ENCODE measurements at places on chromosomes 2 and 18.

- DNase-seq = no peak
These were observed 533.0 kb downstream of the TMX3 start for GRCh38 chr18:68181956-68182355.

DNA sequence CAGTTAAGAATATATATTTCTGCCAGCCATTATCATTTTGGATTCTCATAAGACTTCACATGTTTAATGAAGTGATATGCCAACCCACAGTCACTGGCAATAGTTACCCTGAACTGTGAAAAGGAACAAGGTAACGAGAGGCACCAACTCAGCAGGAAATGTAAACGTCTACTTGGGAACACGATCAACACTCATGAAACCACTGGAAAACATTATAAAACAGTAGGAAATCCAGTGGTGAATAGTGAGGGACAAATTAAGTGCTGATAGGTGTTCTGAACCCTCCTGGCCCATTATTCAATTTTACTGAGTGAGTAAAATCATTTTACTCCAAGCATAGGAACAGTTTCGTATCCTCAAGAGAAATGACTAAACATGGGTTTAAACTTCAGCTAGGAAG, 17.1 kb downstream of the CCDC68 start:
- no peak for DNase-seq

- DNase-seq = no peak
These were observed 125.4 kb downstream of the TPO start for GRCh38 chr2:1538663-1539062.

GRCh38 chr18:55579501-55580270, 8.3 kb downstream of the TCF4 start:
- no peak for DNase-seq

DNA sequence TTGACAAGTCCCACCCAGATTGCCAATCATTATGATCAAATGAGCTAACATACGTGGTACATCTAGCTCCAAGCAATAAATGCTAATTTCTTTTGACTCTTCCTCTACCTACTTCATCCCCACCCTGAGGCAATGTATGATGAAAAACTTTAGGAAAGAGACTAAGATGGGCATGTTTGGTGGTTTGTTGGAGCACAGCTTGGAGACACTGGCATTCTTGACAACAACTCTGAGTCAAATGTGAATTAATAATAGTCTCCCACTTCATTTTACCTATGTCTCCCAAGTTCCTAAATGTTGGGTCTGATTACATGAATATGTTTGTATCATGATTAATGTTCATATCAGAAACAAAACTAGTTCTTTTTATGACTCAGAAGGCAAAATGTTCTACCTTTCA, 36.6 kb downstream of the EXOC6B start:
- DNase-seq = no peak

- DNase-seq = no peak
These were observed 229.9 kb upstream of the HDAC4 start for GRCh38 chr2:239630618-239631286.

DNA sequence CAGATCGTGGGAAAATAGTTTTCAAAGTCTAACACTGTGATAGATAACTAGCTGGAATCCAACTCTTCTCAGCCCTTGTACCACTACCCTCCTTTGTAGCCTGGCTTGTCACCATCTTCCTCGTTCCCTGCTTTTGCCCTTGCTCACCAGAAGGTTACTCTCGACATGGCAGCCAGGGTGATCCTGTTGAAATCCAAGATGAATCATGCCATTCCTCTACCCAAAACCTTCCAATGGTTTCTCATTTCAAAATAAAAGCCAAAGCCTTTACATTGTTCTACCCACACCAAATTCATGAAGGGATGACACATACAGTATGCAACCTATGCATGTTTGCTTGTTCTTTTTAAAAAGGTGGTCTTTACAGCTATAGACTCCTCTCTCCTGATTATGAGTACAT, 45.7 kb downstream of the STAT4 start:
- no peak for DNase-seq

DNA sequence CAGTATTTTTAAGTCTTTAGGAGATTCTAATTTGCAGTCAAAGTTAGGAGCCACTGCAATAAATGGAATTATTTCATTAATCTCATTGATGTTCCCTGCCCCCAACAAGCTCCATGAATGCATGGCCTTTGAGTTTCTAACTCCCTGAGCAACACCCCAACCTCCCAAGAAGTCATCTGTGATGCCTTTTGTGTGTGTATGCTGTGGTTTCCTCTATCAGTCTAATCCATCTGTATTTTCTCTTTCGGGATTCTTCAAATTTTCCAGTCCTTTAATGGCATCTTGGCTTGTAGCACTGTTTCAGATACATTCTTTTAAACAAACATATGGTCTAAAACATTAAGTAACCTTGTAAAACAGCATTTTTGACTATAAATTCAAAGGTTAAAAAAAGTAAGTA, 16.8 kb downstream of the SERPINB10 start:
- DNase-seq = no peak

- DNase-seq = peak; percentile 35
These were observed 16.9 kb upstream of the ZCCHC2 start for GRCh38 chr18:62505669-62506494.

DNA sequence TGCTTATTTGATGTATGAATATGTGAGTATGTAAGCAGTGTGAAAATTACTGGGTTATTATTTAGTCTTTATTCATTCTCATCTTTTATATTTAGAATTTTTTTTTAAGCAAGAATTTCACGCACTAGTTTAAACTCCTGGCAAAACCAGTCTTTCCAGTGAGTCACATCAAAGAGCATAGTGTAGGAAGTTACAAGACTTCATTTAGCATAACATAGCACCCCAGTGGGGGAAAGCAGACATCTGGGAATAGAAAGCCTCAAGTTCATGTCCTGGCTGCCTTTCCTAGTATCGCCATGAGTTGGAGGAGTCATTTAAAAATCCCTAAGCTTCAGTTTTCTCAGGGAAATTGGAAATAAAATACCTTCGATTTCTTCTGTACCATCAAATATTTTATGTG, 408.3 kb downstream of the NUP35 start:
- no peak for DNase-seq

- DNase-seq = no peak
These were observed 228.7 kb upstream of the SIX2 start for GRCh38 chr2:45237850-45238542.

DNA sequence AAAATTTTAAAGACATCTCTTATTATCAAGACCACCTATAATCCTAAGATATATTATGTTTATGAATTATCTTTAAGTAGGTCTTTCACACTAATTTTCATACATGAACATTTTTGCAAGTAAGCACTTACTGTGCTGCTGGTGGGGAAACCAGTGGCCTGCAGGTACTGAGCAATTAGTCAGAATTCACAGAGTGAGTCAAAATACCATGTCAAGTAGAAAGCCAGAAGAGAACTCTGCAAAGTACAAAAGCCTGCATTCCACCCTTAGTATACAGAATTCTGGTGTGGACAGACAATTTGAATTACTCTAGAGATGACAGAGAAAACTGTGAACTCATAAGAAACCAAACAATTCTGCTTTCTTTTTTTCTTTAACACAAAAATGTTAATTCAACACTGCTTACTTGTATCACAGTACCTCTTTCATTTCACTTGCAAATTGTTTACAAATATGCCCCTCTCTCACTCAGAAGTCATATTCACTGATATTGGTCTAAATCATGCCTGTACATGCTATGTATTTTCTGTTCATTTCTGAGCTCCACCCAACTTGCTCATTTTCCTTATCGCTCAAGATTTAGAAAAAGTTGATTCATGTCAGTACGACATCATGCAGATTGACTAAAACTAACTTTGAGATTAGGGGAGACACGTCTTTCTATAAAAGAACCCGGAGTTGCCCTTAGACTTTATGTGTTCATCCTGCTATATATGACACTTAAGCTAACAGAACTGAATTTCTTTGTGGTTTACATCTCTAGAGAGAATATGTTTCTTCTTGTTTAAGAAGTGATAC, 182.9 kb downstream of the IKZF2 start:
- no peak for DNase-seq

DNA sequence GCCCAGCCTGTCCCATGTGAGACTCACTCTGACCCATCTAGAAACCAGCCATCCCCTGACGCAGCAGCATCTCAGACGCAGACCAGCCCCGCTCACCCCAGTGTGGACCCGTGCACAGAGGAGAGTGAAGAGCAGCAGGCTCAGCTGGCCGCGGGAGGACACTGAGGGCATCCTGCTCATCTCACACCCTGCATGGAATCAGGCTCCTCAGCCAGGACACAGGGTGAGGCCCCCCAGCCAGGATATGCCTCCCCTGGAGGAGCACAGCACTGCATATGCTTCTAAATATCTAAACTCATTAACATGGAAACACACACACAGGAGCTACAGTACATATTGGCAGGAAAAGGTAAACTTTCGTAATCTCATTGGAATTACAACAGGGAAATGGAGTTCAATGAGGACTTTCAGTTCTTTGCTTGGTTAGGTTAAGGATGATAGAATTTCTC, 34.4 kb downstream of the NEMP2 start:
- DNase-seq = no peak

GRCh38 chr2:6574121-6574520, 291.6 kb downstream of the CMPK2 start:
- no peak for DNase-seq

DNA sequence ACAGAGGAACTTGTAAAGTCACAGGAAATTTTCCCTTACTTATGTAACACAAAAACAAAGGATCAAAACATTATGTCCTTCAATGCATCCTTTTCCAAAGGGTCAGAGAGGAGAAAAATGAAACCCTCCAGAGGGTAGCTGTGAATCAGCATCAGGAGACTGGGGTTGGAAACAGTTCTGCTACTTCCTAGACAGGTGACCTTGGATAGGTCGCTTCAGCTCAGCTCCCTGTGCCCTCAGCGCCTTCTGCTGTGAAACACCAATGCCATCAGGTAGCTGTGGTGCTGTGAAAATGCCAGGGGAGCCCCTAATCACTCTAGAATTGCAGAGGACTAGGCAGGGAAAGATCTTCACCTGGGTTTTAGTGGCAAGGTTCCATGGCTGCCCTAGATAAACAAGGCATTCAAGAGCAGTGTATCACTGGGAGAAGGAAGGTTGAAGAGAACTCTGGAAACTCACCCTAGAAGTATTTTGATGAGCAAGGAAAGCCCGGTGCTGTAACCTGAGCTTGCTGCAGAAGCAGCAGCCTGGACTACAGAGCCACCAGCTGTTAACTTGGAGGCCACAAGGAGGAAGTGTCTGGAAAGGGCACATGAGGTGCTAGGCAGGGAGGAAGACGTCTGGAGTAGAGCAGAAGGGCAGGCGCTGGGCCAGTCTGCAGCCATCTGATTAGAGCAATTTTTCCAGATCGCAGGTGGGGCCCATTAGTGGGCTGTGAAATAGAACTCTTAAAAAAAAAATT, 100.7 kb upstream of the MCFD2 start:
- no peak for DNase-seq

DNA sequence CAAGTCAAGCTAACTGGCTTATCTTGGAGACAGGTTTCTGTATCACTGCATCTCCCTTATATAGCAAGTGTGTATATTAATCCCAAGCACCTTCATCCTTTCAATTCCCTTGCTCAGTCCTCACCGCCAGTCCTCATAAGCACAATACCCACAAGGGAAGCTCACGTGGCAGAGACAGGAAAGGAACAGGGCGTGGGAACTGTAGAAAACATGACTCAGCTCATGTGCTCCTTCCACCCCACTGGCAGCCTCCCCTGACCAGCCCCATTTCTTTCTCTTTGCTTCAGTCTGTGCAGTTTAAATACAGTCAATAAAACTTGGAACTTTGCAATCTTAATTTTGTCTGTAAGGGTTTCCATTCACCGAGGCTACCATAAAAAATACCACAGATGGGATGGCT, 36.5 kb upstream of the CDH19 start:
- DNase-seq = no peak

- DNase-seq = no peak
These were observed 22.1 kb downstream of the TNP1 start for GRCh38 chr2:216837740-216838139.

DNA sequence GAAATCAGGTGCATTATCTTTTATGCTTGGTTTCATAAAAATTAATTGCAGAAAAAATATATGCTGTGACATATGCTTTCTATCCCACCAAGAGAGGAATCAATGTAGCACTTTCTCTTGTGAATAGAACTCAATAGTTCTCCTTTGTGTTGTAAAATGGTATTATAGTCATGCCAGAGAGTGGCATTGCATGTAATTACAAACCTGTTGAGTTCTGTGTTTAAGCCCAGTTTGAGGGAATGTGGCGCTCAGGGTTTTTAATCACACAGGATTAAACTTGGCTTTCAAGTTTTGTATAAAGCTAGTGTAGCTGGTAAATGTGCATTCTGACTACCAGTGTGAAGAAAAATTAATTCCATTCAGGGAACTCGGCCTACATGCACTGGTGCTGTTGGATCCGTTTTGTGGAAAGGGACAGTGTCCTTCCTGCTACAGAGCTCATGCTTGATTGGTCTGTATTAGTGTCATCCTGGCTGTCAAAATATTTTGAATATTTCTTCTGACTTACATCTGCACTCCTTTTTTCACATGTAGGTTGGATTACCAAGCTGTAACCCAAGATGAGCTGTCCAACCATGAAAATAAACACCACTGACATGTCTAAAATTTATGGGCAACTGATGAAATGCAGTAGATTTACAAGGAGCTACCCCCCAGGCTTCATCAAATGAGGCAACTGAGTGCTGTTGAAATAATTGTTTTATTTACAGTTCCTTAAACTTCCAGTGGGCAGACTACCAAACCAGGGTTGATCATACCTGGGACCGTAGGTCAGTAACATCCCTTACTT, 80.3 kb downstream of the SLC4A3 start:
- DNase-seq = no peak

DNA sequence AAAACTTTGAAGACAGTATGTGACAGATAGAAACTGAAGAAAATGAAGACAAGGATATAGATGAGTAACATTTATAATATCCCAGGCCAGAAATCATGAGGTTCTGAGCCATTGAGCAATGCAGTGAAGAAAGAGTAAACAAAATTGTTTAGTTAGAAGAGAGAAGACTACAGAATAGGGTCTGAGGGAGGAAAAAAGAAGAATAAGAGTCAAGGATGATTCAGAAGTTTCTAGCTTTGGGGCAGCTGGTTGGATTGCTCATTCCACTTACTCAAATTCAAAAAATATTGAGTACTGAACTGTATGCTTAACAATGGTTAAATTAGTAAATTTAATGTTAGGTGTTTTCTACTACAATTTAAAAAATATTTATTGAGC, 155.0 kb upstream of the OTX1 start:
- DNase-seq = no peak

GRCh38 chr18:11994703-11995444, 13.6 kb downstream of the IMPA2 start:
- DNase-seq = no peak

DNA sequence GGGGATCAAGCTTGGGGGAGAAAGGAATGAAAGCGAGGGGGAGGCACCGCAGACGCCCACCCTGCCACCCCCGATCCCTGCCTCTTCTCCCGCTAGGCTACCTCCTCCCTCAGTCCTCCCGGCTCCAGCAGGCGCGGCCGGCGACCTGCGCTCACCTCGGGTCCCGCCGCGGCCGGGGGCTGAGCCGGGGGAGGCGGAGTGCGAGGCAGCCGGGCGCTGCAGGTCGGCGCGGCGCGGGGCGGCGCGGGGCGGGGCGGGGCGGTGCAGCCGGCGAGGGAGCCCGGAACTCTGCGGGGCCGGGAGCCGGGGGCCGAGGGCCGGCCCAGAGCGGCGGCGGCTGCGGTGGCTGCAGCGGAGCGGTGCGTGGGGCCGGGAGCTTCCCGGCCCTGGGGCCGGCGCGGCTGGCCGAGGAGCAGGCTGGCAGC, 477 bp downstream of the ACVR1 start:
- DNase-seq = no peak
